ENCODE measurements at places on chromosomes 7 and 10.

DNA sequence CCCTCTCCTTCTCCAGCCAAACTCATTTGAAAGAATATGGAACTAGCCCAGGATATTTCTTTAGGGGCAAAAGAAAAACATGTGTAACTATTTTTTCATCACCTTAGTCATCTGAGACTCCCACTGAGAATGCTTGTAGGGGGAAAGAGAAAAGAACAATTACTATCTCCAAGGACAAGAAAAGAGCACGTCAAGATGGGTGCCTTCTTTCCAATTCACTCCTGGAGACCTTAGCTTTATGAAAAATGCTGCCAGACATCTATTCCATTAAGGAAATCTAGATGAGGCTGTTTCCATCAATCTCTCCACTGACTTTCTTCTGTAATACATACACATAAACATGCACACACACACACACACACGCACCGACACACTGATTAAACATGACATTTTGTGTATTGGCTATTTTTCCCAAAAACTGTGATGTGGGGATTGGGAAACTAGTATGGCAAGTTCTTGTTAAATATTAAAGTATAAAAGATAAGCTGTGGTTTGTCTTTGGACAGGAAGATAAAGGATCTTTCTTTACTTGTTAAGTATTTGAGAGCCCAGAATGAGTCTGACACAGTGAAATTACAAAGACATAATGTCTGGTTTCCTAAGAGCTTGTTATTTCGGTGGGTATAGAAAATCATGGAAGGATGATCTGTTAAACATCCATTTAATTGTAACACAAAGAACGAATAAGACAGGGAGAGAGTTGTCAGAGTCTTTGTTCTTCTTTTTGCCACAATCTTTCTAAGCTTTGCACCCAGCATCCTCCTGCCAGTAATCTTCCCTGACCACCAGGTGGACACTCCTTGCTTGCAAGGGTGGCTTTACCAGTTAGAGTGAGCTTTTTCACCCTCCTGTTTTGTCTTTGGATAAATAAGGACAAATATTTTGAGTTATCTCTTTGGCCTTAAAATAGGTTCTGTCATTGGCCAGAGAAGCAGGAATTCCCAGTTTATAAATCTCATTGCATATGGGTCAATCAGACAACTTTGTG is 177.3 kb upstream of the TMEM72 start:
- no peak for DNase-seq

GRCh38 chr10:89118091-89118490 is 89.0 kb downstream of the CH25H start:
- DNase-seq: peak; percentile 32

DNA sequence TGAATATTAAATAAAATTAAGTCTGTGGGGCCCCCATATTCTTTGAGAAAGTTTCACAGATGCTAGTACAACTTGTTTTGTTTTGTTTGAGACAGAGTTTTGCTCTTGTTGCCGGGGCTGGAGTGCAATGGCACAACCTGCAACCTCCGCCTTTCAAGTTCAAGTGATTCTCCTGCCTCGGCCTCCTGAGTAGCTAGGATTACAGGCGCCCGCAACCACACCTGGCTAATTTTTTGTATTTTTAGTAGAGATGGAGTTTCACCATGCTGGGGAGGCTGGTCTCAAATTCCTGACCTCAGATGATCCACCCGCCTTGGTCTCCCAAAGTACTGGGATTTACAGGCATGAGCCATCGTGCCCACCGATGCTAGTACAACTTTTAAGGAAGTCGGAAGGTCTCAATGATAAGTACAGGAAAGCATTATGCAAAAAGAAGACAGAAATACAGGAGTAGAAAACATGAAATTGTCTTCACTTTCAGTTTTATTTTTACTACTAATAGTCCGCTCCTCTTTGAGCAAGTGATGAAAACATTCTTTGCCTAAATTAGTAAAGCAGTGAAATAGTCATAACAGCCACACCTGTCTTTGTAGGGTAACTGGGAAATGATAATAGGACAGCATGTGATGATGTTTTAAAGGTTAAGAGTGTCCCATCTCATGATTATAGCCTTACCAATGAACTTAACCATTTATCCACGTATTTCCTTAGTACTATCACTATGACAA is 147.5 kb downstream of the SEMA3D start:
- no peak for DNase-seq

DNA sequence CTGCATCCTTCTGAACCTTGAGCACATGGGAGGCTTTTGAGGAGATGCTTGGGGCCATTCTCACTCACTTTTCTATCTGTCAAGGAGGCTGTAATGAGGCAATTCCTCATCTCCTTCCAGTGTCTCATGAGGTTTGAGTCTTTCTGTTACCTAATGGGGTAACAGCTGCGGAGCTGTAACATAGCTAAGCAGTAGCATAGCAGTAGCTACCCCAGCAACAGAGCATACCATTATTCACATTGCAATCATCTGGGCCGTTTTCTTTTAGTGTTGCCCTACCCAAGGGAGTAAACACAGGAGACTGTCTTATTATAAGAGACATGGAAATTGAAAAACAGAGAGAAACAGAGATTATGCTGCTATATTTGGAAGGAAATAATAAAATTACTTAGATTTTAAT is 68.7 kb downstream of the AKR1D1 start:
- DNase-seq: no peak

All from Daoy (cell line).